ENCODE measurements at places on chromosomes 11 and 22.

DNA sequence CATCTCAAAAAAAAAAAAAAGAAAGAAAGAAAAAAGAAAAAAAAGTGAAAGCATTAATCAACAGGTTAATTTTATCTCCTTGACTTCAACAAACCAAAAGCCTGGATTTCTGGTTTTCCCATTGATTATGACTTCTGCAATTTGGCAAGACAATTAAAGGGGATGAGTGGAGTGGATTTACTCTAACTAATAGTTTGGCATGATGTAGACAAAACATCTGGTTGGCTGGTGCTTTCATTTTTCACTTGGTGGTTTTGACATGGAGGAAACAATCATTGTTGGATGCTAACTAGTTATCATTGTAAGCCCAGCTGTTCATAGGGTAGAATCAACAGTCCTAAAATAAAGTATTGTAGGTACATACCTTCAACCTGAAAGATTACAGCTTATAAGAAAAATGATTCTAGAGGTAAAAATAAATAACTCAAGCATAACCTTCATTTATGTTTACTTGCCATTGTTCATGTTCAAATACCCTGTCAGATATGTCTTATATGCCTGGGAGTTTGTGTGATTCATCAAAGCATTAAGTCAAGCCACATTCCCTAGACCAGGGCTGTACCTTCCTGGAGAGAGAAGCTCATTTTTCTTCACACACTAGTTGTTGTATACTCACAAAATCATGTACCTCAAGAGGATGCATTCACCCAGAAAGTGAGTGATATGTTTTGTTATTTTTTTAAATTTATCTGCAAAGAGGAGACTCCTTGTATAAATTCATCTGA, 15.1 kb downstream of the FIBIN start:
- DNase-seq, result no peak

GRCh38 chr11:59610289-59610688, 5.3 kb downstream of the OSBP start:
- DNase-seq, result no peak

DNA sequence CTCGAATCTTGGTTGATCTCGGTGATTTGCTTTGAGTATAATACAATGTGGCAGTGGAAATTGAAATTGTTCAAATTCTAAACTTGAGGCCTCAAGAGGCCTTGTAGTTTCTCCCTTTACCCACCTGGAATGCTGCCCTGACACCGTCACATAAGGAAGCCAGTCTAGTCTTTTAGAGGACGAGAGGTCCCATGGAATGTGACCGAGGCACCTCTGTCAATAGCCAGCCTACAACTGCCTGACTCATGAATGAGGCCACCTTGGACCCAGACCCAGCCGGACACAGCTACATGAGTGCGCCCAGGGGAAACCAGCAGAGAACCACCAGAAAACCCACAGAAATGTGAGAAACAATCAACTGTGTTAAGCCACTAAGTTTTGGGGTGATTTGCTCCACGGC, 52.5 kb downstream of the RPL27A start:
- DNase-seq, result no peak

- DNase-seq, result no peak
Measured at GRCh38 chr11:107675902-107676301, 36.0 kb downstream of the SLN start.

- DNase-seq, result no peak
Measured at GRCh38 chr11:104728927-104729326, 169.3 kb downstream of the CASP12 start.

GRCh38 chr11:34654483-34655334, 33.8 kb downstream of the EHF start:
- no peak for DNase-seq

GRCh38 chr11:134261626-134262488, 8.5 kb downstream of the ACAD8 start:
- DNase-seq, result no peak

DNA sequence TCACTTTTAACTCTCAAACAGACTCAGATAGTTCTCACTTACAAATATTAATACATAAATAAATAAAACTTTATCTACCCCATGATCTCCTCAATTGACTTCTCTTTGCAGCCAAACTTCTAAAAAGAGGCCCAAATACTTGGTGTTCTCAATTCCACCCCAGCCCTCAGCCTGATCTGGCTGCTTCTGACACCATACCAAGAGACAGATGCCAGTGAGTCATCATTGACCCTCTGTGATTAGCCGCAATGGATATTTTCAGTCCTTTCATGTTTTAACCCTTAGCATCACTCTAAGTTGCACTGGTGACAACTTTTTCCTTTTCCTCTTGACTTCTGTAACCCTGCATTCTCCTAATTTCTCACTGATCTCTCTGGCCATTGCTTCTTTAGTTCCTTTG, 184.1 kb upstream of the ARHGAP20 start:
- DNase-seq, result peak; percentile 43

- DNase-seq, result no peak
Measured at GRCh38 chr11:104442321-104442720, 278.4 kb upstream of the PDGFD start.

DNA sequence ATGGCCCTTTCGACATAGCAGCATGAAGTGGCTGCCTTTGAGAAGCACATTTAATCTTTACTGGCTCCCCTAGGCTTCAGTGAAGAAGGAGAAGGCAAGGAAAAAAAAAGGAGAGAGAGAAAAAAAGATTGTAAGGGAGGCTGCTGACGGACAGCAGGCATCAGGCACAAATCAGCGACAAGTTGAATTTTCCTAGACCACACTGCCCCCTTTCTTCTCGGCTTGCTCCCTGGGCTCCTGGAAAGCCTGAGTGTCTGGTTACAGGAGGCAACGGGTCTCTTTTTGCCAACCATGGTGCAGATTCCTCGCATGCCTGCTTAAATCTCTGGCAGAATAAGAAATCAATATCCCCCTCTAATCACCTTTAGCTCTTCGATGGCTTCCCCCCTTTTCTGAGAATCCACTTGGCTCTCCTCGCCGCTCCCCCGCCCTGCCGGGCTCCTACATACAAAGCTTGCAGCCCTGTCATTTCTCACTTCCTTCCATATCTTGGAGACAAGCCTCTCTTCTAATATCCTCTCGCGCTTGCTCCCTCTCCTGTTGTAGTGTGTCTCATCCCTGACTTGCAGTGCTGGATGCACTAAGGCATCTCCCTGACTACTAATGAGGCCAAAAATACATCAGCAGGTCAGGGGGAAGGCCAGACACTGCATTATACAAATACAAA, 14.3 kb downstream of the BLID start:
- peak; percentile 53 for DNase-seq

DNA sequence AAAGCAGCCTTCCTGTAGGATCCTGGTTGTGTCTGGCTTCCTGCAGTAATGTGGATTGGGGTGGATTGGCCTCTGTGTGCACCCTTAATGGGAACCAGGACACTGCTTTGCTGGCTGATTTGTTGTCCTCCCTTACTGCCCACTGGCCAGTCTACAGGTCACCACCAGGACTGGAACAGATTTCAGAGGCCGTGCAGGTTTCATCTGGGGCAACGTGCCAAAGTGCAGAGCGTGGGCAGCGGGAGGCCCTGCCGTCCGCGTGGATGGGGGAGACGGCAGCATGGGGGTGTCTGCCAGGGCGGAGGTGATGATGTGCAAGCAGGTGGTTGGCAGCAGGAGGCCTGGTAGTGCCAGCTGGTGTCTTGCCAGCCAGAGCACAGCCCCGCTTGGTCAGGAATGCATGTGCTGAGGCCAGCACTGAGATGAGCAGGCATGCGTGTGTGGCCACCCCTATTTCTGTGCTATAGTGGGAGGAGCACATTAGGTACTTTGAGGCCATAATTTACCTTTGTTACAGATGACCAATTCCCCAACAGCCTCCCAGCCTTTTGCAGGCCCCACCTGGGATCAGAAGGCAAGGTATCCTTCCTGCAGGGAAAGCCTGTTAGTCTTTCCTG, 24.3 kb downstream of the BCR start:
- DNase-seq, result no peak

DNA sequence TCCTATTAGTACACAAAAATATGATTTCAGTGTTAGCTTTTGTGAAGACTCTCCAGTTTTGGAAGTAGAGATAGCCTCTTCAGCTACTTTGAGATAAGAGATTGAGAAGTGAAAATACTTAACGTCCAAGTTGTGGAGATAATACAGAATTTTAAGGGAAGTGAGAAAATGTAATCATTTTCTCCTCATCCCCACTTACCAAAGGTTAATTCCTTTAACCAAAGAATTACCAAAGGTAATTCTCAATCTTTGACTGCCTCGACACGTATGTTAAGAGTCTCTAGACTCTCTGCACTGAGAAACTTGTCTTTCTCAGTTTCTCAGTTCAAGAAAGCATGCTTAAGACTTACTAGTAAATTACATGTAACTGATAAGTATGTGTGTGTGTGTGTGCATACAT, 15.3 kb downstream of the C11orf54 start:
- no peak for DNase-seq

- peak; percentile 80 for DNase-seq
Measured at GRCh38 chr22:18075720-18076497, 1.9 kb upstream of the PEX26 start.

- no peak for DNase-seq
Measured at GRCh38 chr22:37486224-37486845, at the start of gene MFNG. TSS of gene MFNG (minus strand) at chr22:37486384. CDS start at chr22:37486177, 207 bp downstream.

- DNase-seq, result peak; percentile 67
Measured at GRCh38 chr22:23147617-23148387, 2.5 kb downstream of the RAB36 start.

DNA sequence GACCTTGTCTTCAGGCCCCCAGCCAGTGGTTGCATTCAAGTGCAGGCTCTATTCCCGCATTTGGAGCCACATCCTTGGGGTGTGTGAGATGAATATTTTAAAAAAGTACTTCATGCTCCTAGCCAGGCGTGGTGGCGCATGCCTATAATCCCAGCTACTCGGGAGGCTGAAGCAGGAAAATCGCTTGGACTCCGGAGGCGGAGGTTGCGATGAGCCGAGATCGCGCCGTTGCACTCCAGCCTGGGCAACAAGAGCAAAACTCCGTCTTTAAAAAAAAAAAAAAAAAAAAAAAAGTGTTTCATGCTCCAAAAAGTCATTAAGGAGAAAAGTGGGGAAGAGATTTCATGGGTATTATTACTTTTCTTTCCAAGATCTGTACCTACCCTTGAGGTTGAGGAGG, 18.0 kb downstream of the SCUBE1 start:
- DNase-seq, result no peak

- DNase-seq, result no peak
Measured at GRCh38 chr22:21068681-21069276, 23.0 kb downstream of the LRRC74B start.

- no peak for DNase-seq
Measured at GRCh38 chr11:86922225-86922624, 33.0 kb downstream of the FZD4 start.

- DNase-seq, result no peak
Measured at GRCh38 chr11:33211580-33211979, 45.6 kb upstream of the HIPK3 start.

GRCh38 chr11:67492801-67493547, 10.1 kb downstream of the AIP start:
- DNase-seq, result no peak

DNA sequence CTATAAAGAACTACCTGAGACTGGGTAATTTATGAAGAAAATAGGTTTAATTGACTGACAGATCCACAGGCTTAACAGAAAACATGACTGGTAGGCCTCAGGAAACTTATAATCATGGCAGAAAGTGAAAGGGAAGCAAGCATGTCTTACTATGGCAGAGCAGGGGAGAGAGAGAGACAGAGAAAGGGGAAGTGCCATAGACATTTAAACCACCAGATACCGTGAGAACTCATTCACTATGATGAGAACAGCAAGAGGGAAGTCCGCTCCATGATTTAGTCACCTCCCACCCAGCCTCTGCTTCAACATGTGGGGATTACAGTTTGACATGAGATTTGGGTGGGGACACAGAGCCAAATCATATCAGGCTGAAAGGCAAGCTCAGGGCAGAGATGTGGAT, 327.1 kb upstream of the DDI1 start:
- no peak for DNase-seq

- no peak for DNase-seq
Measured at GRCh38 chr11:91497847-91498246, 726.8 kb upstream of the FAT3 start.

- DNase-seq, result peak; percentile 71
Measured at GRCh38 chr11:27218421-27219038, 144.5 kb downstream of the CCDC34 start.

- DNase-seq, result peak; percentile 20
Measured at GRCh38 chr11:117843666-117844484, 19.3 kb upstream of the FXYD2 start.

GRCh38 chr11:31340903-31341572, 28.5 kb downstream of the DCDC1 start:
- no peak for DNase-seq

DNA sequence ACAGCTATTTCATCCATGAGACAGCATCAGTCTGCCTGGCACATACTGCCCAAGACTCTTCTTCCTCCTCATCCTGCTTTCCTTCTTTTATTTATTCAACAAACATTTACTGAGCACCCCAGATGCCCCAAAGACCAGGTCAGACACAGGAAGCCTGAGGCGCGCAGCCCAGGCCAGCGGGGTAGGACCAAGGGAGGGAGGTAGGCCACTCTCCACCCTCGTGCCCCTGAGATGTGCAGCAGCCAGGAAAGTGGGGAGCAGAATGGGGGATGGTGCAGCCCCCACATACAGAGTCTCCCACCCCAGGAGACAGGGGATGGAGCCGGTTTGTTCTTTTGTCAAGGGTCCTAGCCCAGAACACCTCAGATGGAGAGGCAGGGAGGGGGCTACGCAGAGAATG, 4.2 kb upstream of the IL2RB start:
- DNase-seq, result no peak

DNA sequence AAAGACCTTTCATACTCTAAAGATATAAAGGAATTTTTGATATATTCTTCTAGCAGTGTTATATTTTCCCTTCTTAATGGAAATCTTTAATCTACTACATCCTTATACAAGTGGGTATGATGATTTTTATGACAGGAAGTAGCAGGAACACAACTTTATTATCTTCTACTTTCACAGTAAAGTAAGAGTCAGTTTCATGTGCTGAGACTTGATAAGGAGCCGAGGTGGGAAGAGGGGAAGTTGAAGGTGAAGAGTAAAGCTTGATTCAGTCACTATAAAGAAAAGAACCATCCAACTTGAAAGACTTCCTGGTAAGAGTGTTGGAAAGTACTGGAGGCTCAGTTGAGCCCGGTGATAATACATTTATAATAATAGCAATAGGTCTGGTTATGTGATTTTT, 82.1 kb upstream of the PTH start:
- no peak for DNase-seq

DNA sequence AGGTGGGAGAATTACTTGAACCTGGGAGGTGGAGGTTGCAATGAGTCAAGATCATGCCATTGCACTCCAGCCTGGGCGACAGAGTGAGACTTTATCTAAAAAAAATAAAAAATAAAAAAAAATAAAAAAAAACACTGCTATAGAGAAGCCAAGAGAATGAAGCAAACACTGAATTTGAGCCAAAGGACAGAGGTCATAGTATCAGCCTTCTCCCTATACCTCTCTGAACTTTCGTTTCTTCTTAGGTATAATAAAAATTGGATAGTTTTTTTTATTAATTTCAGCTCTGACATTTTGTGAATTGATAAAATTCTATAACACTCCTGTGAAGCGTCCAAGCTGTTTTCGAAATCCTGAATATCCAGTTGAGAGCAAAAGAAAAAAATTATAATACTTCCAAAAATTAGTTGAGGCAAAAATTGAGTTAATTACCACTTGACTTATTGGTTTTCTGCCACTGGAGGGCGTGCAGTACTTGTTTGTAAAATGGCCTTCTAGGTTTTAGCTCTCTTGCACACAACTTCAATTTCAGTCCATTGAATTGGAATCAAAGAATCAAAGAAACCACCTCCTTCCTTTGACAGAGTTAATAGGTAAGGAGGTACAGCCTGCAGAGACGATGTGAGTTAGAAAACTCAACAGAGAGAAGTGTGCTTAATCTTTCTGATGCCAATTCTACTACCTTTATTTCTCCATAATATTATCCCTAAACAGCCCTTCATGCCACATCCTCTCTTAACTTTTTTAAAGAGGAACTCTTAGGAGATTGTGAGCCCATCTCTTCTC, 143.2 kb downstream of the BBOX1 start:
- DNase-seq, result peak; percentile 41
